ENCODE measurements at places on chromosomes 16 and 17. TPM values are rescaled to one million over a fixed set of nuclear protein-coding genes. Genes with fewer than 3 reads are reported as not detected.

Gene CCDC40
- 7.3 TPM for total RNA-seq

Gene TPSD1
- not detected for total RNA-seq

Gene GP2
- not detected for total RNA-seq

Gene DUS2
- 16.0 TPM for total RNA-seq

Gene KRT36
- total RNA-seq = not detected

Gene RPA1
- 61.3 TPM for total RNA-seq

Gene CIITA
- total RNA-seq = 0.05 TPM

Gene ABCC11
- total RNA-seq = 0.22 TPM

Gene SEPTIN12
- not detected for total RNA-seq

Gene ZNF785
- total RNA-seq = not detected

Gene USP43
- total RNA-seq = 4.0 TPM

Gene VMO1
- 0.68 TPM for total RNA-seq

Gene TMEM97
- total RNA-seq = 39.9 TPM

Gene GGT6
- not detected for total RNA-seq

Gene MMP28
- total RNA-seq = 7.9 TPM

Gene HASPIN
- 11.9 TPM for total RNA-seq

Gene BCO1
- total RNA-seq = 1.1 TPM

Gene TMEM132E
- total RNA-seq = not detected

Gene CSH2
- not detected for total RNA-seq

Gene PLEKHM1
- 23.6 TPM for total RNA-seq

Gene CA4
- not detected for total RNA-seq

Gene TBX21
- total RNA-seq = 0.15 TPM

Gene NAGS
- 1.4 TPM for total RNA-seq

Gene CIBAR2
- total RNA-seq = not detected

Gene OR3A3
- not detected for total RNA-seq

Gene CACNG5
- not detected for total RNA-seq

Gene NUPR1
- total RNA-seq = 11.2 TPM

Gene KRTAP4-4
- total RNA-seq = not detected

Measured in A549 treated with Mapracorat at 1 μM for 4 hours (cell line).